Erythroblast (primary cell): ENCODE measurements at places on chromosomes 2 and 18.

DNA sequence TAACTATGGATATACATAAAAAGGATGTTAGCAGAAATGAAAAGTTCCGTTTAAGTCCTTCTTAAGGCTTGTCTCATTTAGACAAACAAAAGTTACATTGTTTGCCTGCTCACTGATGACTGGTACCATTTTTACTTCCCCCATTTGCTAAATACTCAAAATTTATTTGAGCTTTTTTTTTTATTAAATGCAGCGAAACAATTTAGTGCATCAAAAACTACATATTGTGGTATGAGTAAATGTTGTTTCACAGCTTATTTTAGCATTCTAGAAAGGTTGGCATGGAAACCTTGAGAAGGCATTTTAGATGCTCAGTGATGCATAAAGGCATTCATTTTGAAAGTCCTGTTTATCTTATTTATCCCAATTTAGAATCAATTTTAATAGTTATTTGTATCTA is 100.0 kb downstream of the MAP2 start:
- no peak for DNase-seq

GRCh38 chr2:168416555-168416954 is 39.5 kb upstream of the CERS6 start:
- DNase-seq, result no peak

- DNase-seq, result no peak
Measured at GRCh38 chr2:63872571-63873328, 31.1 kb downstream of the UGP2 start.

DNA sequence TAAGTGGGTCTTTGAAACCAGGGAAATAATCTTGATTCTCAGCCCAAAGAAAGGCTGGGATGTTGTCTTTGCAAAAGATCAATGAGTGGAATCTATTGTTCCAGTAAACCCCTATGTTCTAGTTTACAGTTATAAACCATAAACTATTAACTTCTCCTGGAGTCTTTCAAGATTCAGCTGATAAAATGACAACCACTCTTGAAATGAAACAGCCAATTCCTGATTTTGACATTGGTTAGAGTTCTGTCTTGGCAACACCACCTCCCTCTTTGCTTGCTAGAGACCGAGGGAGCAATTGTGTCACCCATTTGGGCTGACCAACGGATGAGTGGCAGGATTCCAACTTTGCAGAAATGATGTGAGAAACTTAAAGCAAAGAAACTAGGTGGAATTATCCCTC is 746.9 kb downstream of the SLC4A3 start:
- DNase-seq, result no peak

- no peak for DNase-seq
Measured at GRCh38 chr2:68912732-68913131, 40.0 kb downstream of the GKN2 start.

DNA sequence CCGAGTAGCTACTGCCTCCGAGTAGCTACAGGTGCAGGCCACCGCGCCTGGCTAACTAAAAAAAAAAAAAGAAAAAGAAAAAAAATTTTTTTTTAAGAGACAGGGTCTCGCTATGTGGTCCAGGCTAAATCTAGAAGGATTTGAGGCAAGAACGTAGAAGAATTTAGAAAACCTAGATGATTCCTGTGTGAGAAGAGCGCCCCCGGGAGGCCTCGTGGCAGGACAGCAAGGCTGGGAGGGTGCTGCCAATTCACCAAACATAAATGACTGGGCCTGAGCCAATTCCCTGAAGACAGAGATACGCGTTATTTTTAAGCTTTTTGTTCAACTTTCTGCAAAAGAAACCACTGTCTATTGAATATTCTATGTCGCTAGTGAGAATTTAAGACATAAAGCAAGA is 90.1 kb upstream of the TGFA start:
- DNase-seq, result peak; percentile 65

GRCh38 chr2:110714452-110715224 is 17.7 kb upstream of the ACOXL start:
- no peak for DNase-seq

DNA sequence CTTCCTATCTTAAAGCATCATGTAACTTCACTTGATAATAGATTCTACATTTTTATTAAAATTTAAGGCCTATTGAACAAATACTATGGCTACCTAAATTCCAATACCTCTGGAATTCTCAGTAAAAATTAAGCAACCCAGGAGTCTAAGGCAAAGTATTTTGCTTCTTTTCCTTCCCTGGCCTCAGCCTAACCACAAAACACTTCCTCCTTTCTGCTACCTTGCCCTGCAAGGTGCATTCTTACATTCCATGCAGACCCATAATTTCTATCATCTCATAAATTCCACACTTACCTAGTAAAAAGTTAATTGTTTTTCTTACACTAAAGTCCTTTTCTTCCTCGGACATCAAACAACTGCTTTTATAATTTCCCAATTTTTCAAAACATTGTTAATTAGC is 3.7 kb downstream of the MBOAT2 start:
- DNase-seq, result no peak

DNA sequence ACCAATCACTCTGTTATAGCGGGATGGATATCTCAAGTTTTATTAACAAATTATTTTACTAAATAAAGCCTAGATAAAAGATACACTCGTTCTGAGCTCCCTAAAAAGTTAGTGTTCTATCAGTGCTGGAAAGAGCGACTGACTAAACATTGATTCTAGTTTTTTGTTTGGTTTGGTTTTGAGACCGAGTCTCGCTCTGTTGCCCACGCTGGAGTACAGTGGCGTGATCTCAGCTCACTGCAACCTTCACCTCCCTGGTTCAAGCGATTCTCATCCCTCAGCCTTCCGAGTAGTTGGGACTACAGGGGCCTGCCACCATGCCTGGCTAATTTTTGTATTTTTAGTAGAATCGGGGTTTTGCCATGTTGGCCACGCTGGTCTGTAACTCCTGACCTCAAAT is 73.8 kb upstream of the CDCA7 start:
- no peak for DNase-seq

DNA sequence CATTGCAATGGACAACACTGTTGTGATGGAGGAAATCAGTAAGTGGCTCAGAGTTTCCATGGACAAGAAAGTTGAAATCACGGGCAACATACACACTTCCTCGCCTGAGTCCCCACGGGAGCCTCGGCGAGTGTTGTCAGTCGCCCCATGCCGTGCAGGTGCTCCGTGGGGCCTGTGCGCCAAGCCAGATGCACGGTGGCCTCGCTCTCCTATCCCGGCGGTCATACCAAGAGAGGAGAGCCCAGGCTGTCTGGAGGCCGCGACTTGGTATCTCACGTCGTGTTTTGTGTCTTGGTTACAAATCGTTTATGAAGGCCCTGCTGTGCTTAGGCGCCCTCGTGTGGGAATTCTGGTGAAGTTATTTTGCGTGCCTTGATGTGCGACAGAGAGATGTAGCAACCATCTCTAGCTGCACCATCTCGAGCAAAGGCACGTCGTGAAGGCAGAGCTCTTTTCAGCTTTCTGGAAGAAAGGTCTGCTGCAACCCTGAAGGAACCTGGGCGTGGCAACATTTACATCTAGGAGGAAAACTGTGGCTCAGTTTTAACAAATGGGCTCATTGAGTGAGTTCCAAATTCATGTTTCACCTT is 21.8 kb downstream of the ATG4B start:
- peak; percentile 64 for DNase-seq

DNA sequence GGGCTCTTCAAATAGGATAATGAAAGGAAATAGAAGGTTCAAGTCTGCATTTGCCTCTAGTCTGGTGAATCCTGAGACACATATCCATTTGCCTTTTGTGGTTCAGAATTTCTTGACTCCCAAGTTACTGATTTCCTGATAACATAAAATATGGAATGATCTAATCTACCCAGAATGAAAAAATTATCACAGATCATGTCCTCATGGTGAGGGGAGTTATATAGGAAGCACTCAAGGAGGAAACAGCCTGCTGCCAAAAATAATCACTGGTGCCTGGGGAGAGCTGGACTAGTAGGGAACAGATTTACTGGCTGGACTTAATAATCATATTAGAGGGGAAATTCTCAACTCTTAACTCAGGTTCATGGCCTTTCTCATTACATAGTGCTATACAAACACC is 95.5 kb upstream of the STK17B start:
- no peak for DNase-seq

- peak; percentile 83 for DNase-seq
Measured at GRCh38 chr2:47174733-47175361, 19.7 kb upstream of the STPG4 start.

DNA sequence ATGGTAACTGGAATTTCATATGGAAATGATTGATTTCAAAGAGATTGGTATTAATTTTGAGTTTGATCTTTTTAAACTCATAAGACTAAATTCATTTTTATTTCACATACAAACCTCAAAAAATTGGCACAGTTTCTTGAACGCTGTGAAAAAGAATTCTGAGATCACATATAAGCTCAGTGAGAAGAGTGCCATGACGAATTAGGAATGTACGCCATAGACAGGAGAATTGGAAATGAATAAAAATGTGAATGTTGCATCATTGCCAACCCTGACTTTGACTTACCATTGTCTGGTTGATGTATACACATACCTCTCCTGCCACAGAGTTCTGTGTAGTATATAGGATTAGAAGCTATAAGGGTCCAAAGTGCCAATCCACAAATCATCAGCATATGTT is 290.4 kb upstream of the ZC3H15 start:
- no peak for DNase-seq
